ENCODE measurements at places on chromosomes 5 and 9.

DNA sequence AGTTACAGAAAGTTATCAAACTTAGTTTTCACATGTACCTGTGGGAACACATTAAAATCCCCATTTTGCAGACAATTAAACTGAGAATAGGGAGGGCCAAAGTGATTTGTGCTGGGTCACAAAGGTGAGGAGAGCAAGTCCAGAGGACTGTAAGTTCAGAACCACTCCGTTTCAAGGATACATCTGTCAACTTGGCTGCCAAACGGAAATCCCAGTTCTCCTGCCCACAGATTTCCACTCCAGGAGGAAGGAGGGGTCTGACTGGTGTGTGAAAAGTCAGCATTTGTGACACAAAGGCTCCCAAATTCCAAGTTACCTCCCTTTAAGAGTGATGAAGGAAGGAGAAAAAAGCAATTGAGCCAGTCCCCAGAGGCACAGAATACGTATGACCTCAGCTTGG lies 42.3 kb downstream of the PRELID2 start:
- DNase-seq: no peak

- no peak for DNase-seq
Observed at GRCh38 chr5:129438322-129438721, 21.8 kb upstream of the ADAMTS19 start.

DNA sequence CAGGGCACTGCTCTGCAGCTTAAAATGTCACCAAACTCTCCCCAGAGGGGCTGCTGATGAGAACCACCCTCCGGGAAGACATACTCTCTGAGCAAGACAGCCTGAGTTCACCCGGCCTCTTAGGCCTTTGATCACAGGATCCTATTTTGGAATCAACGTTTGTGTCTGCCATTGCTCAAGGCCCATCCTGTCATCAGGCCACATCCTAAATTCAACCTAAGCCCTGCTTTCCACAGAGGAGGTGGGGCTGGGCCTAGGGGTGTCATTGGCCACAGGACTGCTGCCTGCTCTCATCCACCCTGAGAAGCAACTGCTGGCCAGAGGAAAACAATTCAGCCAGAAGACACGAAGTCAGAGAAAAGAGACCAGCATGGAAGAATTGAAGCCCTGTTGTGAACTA lies 351.1 kb upstream of the IRX2 start:
- DNase-seq: no peak

DNA sequence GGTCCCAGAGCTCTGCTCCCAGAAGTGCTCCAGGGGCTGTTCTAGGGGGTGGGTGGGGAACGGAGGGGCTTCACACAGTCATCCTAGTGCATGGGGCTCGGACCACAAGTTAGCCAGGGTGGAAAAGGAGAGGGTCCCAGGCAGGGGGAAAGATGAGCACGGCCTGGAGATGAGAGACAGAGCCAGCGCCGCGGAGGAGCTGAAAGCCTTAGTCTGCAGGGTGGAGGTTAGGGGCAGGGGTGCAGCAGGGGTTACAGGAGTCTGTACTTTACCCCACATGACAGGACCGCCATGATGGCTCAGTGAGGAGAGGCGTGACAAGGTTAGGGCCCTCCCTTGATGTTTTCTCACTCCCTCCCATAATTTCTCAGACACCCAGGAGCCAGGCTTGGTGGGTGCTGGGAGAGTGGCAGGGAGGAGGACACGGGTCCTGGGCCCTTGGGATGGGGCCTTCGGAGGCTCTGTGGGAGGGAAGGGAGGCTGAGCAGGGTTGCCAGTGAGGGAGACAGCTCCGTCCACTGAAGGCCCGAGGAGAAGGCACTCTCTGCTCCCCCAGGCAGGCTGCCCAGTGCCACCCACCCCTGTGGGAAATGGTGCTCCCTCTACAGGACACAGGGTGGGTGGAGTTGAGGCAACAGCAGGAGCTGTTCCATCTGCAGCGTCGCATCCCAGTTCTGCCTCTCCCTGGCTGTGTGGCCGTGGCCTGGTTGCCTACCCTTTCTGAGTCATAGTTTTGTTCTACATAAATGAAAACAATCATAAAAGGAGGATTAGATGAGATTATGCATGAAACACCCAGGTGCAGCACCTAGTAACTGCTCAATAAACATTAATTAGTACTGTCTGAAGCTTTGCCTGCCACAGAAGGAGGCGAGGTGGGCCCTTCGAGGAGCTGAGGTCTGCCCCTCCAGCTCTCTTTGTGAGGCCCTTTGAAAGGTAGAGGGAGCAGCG lies 66.2 kb downstream of the NDST1 start:
- no peak for DNase-seq

DNA sequence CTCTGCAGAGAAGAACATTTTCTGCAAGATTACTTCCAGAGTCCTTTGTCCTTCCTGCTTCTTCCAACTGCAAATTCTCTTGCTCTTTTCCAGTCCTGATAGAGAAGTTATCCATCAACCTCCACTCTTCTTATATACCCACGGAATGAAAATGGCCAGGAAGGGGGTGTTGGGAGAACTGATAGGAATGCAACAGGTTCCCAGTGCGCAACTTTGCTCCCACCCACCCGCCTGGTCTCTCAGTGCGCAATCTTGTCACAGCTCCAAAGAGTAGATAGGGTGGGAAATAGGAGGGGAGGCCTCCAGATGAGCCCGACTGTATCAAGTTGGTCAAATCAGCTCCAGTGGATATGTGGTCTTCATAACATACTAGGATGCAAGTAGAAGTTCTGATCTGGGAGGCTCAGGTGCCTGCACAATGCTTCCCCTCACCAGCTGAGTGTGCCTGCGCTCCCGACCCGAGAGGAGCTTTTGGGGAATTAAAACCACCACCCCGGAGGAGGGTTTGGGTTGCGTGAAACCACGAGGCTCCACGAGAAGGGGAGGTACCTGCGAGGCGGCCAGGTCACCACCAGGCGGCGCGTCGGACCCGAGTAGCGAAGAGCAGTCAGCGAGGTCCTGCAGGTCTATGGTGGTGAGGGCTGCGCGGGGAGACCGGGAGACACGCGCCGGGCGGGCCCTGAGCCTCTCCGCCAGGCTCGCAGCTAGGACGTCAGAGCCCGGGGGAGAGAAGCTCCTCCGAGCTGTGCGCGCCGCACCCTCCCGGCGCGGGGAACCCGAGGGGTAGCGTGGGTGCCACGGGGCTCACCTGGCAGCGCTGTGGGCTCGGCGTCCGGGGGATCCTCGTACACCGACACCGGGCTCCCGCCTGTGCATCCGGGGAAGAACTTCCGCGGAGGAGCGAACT lies 835 bp downstream of the MCIDAS start:
- DNase-seq: peak; percentile 28

DNA sequence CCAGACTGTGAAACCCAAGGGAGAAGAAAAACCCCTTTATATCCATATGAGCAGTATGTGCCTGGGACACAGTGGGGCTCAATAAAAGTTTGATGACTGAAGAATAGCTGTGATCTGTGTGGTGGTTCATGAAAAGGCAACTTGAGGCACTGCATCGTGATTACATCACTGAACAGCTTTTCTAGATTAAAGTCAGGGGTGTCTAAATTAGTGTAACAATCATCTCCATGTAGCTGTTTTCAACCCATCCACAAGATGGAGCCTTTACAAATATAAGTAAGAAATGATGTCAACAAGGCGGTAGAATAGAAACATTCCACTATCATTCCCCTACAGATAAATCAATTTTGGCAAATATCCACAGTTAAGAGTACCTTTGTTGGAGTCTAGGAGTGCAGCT lies 55.5 kb downstream of the PRRC1 start:
- no peak for DNase-seq

- no peak for DNase-seq
Observed at GRCh38 chr9:113523421-113524141, 60.1 kb downstream of the RGS3 start.

DNA sequence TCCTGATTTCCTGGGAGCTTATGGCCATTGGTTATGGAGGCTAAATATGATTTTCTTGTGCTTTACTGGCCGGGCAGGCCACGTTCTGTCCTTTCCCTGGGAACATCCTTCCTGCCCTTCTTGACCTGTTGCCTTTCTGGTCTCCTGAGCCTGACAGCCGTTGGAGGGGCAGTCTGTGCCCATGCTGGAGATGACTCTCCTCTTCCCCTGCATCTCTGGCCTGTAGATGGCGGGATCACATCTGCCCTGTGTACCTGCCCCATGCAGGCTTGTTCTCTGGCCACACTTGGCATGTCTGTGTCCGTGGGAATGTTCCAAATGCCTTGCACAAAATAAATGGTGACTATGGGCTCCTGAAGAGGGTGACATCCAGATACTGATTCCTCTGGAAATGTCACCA lies 253.1 kb upstream of the IRX4 start:
- no peak for DNase-seq

DNA sequence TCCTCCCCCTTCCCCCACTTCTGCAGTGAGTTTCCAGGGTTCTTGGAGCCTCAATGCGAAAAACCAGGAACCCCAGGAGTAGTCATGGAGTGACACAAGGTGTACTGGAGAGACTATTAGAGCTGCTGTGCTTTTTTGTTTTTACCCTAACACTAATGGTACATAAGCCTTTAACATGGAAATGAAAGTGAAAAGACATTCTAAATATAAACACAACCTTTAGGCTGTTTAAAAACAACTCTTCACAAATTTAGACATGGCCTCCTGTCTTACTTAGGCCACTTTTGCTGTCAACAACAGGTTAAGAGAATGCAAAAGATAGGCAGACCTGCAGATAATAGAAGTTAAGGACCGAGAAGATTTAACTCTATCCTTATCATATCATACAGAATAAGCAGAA lies 232.2 kb downstream of the DENND1A start:
- DNase-seq: no peak

DNA sequence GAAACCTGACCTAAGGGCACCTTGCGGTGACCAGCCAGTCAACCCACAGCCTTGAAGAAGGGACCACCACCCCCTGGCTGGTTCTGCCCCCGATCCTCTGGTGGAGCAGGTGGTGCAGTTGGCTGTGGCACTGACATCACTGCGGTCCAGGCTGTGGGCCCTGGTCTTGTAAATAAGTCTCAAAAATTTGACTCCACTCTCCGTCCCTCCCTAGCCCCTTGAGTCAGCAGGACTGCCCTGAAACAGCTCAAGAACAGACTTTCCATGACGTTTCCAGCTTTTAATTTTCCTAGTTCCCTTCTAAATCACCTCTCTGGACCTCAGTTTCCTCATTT lies 134.8 kb upstream of the BOD1 start:
- DNase-seq: no peak

GRCh38 chr9:95084254-95084934 lies 233.1 kb downstream of the FANCC start:
- no peak for DNase-seq

DNA sequence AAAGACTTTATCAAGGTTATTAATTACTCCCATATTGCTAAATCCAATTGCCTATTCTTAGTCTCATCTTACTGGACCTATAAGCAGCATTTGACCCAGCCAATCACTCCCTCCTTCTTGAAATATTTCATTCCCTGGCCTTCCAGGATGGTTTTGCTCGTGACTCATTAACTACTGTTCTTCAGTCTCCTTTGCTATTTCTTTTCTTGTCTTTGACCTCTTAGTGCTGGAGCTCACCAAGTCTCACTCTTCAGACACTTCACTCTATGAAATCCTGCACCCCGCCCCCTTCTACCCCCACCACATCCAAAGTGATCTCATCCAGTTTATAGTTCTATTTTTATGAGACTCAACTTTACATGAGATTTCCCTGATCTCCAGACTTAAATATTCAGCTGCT lies 803.1 kb upstream of the WWC1 start:
- DNase-seq: no peak

DNA sequence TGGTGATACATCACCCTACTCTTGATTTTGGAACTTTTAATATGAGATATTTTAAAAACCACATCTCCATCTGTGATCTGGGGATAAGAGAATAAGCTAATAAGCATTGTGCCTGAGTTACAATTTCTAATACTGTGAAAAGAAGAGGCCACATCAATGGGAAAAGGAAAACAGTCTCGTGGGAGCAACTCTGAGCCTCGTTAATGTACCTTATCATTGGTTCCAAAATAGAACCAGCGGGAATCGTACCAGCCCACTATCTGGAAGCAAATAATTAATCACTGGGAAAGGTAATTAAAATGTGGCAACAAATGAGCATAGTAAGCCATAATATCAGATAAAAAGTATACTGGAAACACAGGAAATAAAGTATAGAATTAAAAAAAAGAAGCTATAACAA lies 28.0 kb upstream of the CEP78 start:
- no peak for DNase-seq

GRCh38 chr5:135402031-135402430 lies 3.0 kb upstream of the MACROH2A1 start:
- DNase-seq: no peak

DNA sequence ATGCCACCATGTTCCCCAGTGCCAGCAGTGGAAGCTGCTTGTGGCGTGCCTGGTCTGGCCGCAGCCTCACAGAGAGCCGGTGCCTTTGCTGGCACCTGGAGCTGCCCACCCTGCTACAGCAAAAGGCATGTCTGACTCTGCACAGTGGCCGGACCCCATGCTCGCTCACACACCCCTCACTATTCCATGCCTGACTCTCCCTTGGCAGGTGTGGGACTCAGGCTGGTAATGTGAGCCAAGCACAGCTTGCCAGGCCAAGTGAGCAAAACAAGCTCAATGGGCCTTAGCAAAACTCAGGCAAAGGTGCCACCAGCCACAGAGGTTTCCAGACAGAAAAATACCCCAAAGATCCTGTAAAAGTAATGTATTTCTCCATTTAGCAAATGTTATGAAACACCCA lies 15.5 kb downstream of the GNA14 start:
- no peak for DNase-seq

GRCh38 chr9:27542508-27542907 lies 12.9 kb upstream of the MOB3B start:
- no peak for DNase-seq

DNA sequence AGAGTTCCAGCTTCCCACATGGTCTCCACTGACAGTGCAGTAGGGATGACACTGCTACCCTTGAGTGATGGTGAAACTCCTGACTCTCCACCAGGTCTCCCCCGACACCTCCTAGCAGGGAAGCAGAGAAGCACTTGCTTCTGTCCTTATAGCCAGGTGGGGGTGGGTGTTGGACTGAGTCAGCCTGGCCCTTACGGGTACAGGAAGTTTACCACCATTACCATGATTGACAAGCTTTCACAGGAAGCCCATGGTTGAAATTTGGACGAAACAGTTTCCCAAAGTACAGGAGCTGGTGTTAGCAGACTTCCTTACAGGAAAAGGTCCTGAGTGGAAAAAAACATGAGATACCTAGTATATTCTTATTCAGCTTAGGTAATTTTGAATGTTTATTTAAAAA lies 3.1 kb upstream of the FBXL7 start:
- no peak for DNase-seq

GRCh38 chr5:6747103-6747502 lies 33.9 kb downstream of the TENT4A start:
- DNase-seq: no peak

All from activated naive CD4-positive, alpha-beta T cell (primary cell).